ENCODE measurements at places on chromosomes 6 and 20.

DNA sequence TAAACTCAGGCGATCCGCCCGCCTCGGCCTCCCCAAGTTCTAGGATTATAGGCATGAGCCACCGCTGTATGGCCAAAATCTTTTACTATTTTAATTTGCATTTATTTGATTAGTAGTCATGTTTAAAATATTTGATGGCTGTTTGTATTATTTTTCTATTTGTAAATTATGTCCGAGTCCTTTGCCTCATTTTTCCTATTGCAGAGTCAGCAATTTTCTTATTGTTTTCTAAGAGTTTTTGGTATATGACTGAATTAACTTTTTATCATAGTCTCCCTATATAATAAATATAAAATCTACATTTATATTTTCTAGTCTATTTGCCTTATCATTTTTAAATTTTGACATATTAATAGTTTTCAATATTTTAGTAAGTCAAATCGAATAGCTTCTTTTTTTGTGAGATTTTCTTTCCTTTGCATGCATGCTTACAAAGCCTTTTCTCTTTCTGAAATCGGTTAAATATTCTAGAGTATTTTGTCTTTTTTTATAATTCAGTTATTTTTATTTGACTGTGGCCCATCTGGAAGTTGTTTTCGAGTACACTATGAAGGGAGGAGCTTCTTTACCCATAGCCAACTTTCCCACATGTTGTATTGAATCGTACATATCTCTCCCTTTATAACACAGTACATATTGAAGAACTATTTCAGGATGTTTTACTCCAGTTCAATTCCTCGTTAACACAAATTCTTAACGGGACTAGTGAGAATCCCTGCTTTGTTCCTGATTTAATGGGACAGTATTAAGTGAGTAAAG lies 34.5 kb upstream of the RPS6KA2 start:
- DNase-seq: no peak

GRCh38 chr6:37919417-37920157 lies 100.1 kb downstream of the ZFAND3 start:
- no peak for DNase-seq

DNA sequence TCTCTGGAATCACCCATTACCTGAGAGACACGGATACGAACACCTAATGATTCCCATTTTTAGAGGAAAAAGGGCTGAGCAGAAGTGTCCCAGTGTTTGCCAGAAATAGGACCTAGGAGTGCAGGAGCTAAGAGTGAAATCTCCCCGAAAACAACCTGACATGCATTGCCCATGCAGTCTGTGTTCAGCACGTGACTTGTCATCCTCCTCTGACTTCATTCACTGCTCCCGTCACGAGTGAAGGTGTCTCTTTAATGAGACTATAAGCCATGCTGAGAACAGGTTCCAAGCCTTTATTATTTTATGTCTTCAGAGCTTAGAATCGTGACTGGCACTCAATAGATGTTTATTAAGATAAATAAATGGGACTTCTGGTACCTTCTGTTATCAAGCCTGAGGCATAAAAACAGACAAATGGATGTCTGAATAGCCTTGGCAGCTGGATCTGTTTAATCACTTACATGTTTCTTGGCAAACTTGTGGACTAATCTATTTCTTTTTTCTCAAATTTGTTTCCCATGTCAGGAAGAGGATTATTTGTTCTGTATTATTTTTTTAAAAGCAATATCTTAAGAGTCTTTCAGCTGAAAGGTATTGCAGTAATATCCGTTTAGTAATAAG lies 3.7 kb upstream of the MLIP start:
- no peak for DNase-seq

DNA sequence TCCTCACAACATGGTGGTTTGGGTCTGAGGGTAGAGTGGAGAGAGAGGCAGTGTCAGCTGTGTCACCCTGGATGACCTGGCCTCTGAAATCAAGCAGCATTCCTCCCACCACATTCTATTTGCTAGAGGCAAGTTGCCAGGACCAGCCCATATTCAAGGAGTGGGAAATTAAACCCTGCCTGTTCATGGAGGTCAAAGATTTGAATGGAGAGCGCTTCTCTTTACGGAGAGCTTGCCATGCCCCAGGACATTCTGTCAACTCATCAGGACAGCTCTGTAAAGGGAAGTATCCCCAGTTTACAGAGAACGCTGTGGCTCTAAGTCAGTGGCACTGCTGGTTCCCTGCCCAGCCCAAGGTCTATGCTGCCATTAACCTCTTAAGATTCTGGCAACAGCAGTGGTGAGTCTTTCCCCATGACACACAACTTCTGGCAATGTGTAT lies 90.0 kb upstream of the INSM1 start:
- DNase-seq: no peak
